Panc1 (cell line): ENCODE measurements at places on chromosomes 13 and 19.
A peak's percentile ranks its signal among the peaks of the same experiment; 100 is the strongest.

GRCh38 chr13:62360609-62361008 is 945.0 kb upstream of the PCDH20 start:
- no peak for DNase-seq

- no peak for DNase-seq
Observed at GRCh38 chr19:13908674-13909073, 2.7 kb downstream of the CC2D1A start.

- no peak for DNase-seq
Observed at GRCh38 chr13:33111414-33112110, 95.3 kb downstream of the KL start.

GRCh38 chr13:27140060-27140459 is 31.6 kb downstream of the USP12 start:
- no peak for DNase-seq

- no peak for DNase-seq
Observed at GRCh38 chr19:37304190-37304883, 66.6 kb upstream of the ZNF527 start.

GRCh38 chr19:11130824-11131455 is 24.6 kb downstream of the SPC24 start:
- no peak for DNase-seq

- no peak for DNase-seq
Observed at GRCh38 chr13:56864451-56864850, 276.3 kb upstream of the PRR20A start.

DNA sequence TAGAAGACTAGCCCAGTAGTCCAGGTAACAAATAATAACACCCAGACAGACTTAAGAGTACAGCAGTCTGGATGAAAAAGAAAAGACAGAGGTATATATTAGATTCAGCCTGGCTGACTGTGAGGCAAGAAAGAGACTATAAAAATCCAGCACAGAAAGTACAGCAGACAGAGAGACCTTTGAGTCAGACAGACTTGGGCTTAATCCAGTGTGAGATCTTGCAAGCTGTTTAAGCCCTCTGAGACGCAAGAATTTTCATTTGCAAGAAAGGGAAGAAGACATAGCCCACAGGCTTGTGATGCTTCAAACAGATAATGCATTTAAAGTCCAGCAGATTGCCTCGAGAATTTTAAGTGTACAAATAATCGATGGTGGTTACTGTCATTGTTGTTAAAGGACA is 471.4 kb downstream of the LIG4 start:
- DNase-seq, result no peak

- DNase-seq, result no peak
Observed at GRCh38 chr13:31227063-31227462, 27.3 kb downstream of the B3GLCT start.

GRCh38 chr19:15640294-15640903 is at the start of gene CYP4F3:
Gene CYP4F3, plus strand, starts transcription at chr19:15640897. Its CDS starts 519 bp downstream, at chr19:15641416.
- DNase-seq, result no peak

DNA sequence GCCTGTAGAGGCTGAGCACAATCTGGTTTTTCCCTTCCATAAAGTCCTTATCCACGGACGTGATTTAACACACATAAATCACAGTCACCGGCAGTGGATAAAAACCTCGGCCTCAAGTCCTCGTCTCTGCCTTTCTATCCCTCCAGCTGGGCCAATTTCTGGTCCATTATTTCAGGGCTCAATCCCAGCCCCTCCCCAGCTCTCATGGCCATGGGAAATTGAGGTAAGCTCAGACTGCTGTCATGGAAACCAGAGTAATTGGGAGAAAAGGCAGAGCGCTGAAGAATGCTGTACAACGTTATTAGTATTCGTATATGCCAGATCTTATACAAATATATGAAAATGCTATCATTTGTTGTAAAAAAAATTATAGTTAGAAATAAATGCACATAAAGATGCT is 86.2 kb upstream of the USP29 start:
- no peak for DNase-seq

DNA sequence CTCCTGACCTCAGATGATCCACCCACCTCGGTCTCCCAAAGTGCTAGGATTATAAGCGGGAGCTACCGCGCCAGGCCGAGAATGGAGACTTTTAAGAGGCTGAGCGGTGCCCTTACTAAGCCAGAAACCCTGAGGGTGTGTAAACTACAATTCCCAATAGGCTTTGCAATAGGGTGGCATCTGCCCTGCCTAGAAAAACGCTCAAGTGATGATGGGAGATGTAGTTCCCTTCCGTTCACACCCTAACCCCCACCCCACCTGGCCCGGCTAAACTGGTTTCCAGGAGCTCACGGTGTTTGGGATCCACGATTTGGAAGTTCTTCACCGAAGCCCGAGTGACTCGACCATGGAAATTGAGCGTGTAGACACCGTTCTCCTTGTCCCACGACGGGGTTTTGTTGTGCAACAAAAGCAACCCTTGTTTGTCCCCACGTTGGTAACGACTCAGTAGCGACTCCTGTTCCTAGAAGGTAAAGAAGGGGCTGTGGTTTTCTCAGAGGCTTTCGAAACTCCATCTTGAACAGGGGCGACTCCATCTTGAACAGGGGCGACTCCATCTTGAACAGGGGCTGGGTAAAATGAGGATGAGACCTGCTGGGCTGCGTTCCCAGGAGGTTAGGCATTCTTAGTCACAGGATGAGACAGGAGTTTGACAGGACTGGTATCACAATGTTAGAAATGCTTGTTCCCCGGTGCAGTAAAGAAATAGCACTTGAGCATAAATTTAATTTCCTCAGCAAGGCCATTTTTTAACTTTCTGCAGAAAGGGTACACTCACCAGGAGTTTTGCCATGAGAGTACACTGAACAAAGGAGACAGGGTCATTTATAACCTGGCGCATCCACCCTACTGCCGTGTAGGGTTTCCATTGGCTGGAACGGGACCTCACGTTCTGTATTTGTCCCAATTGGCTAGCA is 9.8 kb downstream of the PPP1R15A start:
- no peak for DNase-seq

DNA sequence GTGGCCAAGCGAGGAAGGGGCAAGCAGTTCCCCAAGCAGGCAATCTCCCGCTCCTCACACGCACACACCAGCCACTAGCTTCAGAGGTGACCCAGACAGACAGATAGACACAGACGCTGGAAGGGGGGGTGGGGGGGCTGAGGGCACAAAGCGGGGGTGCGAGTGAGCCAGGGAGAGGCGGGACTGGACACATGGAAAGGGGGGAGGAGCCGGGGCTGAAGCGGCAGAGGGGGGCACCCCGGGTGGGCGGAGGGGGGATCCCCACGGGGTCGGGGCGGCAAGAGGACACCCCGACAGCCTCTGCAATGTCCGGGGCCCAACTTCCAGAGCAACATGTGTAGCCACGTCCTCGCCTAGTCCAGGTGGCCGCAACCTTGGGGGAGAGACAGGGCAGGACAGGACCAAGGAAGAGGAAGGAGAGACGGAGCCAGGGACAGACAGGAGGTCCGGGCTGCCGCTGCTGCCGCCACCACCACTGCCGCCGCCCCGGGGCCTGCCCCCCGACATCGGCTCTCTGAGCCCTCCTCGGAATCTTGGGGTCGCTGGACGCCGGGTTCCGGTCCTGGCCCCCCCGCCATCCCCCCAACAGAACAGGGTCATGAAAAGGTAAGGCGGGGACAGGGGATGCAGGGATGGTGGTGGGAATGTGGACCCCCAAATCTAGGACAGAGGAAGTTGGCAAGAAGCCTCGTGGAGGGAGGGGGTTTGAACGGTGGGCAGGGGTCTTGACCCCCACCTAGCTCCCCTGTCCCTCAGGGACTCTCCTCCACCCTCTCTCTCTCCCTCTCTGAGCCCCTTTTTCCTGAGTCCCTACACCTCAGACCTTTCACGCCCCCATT is 1.1 kb downstream of the GRIN2D start:
- no peak for DNase-seq

GRCh38 chr13:99214232-99214631 is 13.6 kb downstream of the UBAC2 start:
- DNase-seq, result no peak

DNA sequence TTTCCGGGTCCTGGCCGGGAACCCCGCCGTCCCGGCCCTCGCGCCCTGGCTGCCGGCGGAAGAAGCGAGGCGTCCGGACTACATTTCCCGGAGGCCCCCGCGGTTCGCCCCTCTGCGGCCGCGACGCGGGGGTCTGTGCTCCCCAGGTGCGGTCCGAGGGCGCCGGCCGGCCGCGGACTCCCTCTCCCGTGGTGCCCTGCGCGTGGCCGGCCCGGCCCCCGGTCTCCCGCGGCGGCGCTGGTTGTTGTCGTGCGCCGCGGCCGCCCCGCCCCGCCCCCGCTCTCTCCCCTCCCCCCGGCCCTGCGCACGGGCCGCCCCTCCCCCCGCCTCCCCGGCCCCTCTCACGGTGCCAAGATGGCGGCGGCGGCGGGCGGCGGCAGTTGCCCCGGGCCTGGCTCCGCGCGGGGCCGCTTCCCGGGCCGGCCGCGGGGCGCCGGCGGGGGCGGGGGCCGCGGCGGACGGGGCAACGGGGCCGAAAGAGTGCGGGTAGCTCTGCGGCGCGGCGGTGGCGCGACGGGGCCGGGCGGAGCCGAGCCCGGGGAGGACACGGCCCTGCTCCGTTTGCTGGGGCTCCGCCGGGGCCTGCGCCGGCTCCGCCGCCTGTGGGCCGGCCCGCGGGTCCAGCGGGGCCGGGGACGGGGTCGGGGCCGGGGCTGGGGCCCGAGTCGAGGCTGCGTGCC is at the start of gene KMT2B:
Gene KMT2B, plus strand, starts transcription at position 339 of the 680 bp plus-strand sequence. Its CDS starts 16 bp downstream, at position 355.
- no peak for DNase-seq

GRCh38 chr13:28173793-28174192 is 35.4 kb downstream of the PAN3 start:
- DNase-seq, result no peak

- peak; percentile 8 for DNase-seq
Observed at GRCh38 chr19:52296773-52297600, at the start of gene ZNF480. Gene ZNF480, plus strand, starts transcription at chr19:52297169. Its CDS starts 3,244 bp downstream, at chr19:52300413.

DNA sequence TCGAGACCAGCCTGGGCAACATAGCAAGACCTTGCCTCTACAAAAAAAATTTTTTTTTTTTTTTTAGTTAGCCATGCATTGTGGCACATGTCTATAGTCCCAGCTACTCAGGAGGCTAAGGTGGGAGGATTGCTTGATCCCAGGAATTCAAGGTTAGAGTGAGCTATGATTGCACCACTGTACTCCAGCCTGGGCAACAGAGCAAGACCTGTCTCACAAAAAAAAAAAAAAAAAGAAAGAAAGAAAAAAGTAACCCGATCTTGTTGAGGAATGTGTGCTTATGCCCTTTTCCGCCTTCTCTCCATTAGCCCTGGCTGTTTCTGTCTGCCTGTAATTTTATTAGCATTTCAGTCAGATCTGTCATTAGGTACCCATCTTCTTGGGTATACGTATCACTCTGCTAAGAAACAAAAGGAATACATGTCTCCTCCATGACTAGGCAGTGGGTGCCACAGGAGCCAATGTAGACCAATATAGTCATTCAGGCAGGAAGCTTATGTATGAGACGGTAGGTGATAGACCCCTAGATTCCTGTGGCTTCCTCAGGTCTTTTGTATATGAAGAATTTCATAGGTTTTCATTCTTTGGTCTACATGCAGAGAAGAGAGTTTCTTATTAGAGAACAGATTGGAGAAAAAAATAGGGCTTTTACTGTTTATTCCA is 59.6 kb upstream of the NPAS1 start:
- DNase-seq, result no peak

GRCh38 chr13:50236898-50237318 is 221.7 kb downstream of the KCNRG start:
- no peak for DNase-seq

DNA sequence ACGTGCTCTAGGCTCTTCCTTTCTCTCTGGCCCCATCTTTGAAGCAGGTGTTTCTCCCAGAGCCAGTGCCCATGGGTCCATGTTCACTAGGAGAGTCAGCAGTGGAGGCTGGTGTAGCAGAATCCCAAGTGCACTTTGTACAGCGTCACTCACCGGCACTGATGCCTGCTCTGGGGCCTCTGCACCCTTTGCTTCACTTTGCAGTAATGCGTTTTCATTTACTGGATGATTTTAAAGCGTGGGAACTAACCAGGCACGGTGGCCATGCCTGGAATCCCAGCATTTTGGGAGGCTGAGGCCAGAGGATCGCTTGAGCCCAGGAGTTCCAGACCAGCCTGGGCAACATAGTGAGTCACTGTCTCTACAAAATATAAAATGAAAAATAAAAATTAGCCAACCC is 30.7 kb downstream of the SLC25A42 start:
- no peak for DNase-seq

DNA sequence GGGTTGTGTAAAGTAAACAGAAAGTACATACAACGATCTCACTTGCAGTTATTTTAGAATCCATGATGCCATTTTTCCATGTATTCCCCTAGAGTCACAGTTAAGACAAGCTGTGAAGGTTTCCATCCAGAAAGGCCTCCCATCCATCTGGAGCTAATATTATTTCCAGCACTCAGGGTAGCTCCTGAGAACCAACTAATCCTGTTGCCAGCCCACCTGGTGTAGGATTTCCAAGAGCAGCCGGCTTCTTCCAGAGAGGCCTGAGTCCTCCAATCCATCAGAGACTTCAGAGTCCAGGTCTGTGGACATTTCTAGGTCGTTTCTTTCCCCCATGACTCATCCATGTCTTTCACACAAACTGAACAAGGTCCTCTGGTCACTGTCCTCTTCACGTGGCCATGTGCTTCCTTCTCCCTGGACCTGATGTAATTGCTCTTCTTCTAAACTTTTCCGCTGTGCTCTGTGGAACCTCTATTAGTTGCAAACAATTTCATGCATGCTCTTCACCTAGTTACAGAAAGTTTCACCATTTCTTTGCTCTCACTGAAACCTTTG is 270.3 kb upstream of the TMTC4 start:
- no peak for DNase-seq

GRCh38 chr13:96500953-96501352 is 411.0 kb downstream of the HS6ST3 start:
- no peak for DNase-seq

DNA sequence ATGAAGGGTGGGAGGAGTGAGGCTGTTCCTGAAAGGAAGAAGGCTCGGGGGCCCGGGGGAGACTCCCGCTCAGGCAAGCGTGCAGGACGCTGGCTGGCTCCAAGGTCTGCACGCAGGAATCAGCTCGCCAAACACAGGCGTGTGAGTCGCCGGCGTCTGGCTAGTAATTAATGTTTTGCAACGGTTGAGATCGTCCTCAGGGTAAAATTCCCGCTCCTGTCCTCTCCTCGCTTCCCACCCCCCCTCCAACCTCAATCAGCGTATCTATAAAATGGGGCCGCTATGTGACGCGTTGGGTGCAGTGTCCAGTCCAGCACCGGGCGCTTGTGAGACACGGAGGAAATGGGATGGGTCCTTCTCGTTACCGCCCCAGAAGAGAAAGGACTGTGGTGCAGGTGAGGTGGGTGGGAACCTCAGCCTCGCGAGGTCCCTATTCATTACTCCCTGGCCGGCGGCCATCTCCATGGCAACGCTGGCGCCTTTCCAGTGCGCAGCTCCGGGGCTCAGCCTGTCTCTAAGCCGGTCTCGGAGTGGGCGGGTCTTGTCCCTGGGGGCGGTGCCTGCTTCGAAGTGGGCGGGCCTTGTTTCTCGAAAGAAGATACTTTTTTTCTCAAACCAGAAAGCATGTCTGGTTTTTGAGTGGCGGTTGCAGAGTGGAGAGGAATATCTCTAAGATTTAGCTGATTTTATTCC is 6.5 kb upstream of the ZNF579 start:
- peak; percentile 67 for DNase-seq
